ENCODE measurements at places on chromosomes 2 and 18.
A peak's percentile ranks its signal among the peaks of the same experiment; 100 is the strongest.

DNA sequence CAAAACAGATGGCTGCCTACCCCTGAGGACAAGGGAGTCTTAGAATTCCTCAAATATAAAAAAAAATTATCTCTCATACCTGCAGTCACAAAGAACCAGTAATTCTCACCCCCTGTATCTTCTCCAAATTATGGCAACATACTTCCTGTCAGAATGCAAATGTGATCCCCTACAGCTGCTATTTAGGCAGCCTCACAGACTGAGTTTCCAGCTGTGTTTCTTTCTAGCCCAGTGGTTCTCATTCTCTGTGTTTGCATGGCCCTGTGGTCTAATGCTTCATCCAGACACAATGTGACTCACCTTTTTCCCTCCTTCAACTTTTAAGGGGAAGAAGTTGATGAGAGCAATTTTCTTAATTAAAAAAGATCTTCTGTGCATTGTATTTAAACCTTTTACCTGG, 726.3 kb downstream of the TSN start:
- DNase-seq, result no peak

GRCh38 chr2:237742614-237743013, 56.0 kb upstream of the RBM44 start:
- DNase-seq, result no peak

GRCh38 chr18:33717339-33717738, 139.3 kb downstream of the ASXL3 start:
- DNase-seq, result no peak

- DNase-seq, result no peak
Observed at GRCh38 chr2:20415511-20415918, 31.4 kb upstream of the RHOB start.

DNA sequence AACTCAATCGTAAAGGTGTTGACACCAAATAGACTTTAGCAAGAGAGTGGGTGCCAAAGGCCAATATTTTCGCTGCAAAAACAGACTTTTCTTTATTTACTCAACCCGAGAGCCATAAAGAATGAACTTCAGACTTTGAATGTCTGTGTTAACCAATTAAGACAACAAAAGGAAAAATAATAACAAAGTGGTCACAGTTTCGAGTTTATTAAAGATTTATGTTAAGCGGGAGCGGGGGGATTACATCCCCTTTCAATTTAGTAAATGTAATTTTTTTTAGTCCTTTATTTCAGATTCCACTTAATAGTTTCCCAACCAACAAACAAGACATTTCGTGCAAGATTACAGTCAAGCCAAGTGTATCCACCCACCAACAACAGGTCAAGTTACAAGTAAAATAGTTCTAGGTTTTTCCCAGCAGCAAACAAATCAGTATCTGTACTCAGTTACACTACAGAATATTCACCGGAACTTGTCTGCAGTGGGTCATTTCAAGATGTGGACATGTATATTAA, 9.0 kb downstream of the CDH2 start:
- no peak for DNase-seq

DNA sequence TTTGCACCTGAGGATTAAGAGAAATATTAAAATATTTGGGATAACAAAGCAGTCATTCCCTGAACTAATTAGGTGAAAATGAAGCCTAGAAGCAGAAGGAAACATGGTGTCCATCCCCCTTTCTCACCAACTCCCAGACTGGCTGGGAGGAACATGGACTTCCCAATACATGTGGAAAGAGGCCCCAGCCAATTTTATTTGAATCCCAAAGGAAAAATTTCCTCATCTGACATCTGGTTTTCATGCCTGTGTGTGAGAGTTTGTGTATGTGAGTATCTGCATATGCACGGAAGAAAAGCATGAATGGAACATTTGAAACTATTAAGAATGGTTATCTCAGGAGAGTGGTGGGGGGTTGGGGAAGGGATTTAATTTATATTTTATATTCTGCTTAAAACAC, 84.3 kb downstream of the COPS8 start:
- no peak for DNase-seq

GRCh38 chr2:39623917-39624316, 41.8 kb upstream of the TMEM178A start:
- DNase-seq, result peak; percentile 86

DNA sequence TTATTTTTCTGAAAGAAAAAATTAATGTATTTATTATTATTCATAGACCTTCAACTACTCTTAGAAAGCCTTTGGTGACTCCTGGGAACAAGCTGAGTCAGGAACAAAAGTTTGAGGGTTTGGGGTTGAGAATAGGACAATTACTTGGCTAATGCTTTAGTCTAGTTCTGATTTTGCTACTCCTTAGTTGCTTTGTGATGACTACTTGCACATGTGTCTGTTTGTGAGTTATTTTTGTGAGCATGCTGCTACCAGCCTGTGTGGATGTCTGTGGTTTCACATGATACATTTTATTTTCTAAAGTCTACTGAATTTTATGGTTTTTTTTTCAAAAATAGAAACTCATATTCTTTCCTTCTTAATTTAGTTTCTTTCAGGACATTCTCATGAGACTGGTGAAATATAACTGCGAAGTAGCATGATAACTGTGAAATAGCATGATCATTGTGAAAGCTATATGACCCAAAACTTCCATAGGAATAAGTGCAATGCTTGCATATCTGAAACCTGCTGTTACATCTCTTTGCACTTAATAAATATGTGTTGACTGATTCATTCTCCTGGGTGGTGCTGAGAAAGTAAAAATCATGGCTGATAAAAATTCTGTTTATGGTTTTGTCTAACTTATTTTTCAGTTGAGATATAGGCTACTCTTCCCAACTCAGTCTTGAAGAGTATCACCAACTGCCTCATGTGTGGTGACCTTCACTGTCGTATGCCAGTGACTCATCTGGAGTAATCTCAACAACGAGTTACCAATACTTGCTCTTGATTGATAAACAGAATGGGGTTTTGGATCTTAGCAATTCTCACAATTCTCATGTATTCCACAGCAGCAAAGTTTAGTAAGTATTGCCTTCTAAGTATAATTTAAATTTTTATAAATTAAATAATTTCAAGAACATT, 17.9 kb upstream of the IL18R1 start:
- no peak for DNase-seq

- no peak for DNase-seq
Observed at GRCh38 chr2:150783015-150783414, 295.5 kb upstream of the RND3 start.

GRCh38 chr2:216259081-216259480, 113.2 kb downstream of the MARCHF4 start:
- no peak for DNase-seq

GRCh38 chr2:126911111-126911796, 12.6 kb downstream of the TEX51 start:
- DNase-seq, result no peak

- no peak for DNase-seq
Observed at GRCh38 chr2:15980605-15981098, 40.3 kb downstream of the MYCN start.

GRCh38 chr2:188978291-188979081, 4.3 kb downstream of the COL3A1 start:
- no peak for DNase-seq

DNA sequence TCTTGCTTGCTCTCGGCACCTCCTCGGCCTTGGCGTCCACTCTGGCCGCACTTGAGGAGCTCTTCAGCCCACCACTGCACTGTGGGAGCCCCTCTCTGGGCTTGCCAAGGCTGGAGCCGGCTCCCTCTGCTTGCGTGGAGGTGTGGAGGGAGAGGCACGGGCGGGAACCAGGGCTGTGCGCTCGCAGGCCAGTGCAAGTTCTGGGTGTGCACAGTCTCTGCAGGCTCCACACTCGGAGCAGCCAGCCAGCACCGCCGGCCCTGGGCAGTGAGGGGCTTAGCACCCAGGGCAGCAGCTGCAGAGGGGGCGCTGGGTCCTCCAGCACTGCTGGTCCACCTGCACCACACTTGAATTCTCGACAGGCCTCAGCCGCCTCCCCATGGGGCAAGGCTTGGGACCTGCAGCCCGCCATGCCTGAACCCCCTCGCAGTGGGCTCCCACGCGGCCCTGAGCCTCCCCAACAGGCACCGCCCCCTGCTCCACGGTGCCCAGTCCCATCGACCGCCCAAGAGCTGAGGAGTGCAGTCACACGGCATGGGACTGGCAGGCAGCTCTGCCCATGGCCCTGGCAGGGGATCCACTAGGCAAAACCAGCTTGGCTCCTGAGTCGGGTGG, 411.2 kb upstream of the CHAC2 start:
- no peak for DNase-seq

- DNase-seq, result no peak
Observed at GRCh38 chr18:7633171-7633570, 66.1 kb downstream of the PTPRM start.

DNA sequence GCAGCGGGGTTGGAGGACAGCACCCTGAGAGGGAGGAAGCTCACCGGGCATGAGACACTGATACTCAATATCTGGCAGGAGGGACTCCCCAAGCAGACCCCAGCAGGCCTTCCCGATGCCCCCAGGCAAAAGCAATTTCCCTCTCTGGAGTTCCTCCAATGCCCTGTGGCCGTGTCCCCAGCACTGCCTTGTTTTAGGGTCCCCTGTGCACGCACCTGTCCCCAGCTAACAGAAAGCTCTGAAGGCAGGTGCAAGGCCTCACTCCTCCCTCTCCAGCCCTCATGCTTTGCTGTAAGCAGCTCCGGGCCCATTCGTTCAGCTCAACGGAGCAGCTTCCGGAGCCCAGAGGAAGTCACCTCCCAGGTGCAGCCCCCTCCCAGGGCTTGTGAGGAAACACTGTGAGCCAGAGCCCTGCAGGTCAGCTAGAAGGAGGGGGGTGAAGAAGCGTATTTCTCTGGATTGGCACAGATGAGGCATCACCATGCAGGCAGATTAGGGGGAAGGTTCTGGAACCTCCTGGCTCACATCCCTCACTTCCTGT, 50.3 kb upstream of the ID2 start:
- DNase-seq, result no peak

DNA sequence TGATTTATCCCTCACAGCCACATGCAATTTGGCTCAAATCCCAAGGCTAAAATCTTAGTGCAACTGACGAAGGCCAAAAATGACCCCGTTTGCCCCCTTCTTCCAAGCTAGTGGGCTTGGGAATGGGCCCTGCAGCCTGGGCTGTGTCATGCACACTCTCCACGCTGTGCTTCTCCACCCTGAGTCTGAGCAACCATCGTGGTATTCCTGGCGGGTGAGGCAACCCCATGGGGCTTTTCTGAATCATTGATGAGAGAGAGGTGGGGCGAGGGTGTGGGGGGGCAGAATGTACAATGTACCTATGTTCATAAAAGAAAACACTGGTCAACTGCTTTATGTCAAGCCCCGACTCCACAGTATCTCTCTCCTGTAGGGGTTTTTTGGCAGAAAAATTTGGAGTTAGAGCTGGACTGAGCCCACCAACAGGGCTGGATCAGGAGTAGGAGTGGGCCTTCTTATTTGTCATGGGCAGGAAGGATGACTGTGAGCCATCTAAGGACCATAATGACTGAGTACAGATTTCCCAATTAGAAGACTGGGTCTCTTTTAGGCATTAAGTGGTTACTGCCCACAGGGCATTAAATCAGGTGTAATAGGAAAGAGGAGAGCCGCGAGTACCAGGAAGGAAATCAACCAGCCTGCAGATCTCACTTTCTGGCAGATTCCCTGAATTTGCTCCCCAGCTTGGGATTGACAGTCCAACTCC, 8.9 kb downstream of the SULT1C2 start:
- no peak for DNase-seq

DNA sequence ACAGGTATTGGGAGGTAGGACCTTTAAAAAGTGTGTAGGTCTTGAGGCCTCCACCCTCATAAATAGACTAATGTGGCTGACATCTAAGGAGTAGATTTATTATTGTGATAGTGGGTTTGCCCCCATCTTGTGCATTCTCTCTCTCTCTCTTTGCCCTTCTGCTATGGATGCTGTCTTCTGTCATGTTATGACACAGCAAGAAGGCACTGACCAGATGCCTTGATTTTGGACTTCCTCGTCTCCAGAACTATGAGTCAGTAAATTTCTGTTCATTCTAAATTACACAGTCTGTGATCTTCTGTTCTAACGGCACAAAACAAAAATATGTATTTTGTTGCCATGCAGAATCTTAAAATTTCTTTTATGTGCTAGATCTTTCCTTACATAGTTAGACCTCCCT, 66.9 kb downstream of the ATAD2B start:
- DNase-seq, result no peak

DNA sequence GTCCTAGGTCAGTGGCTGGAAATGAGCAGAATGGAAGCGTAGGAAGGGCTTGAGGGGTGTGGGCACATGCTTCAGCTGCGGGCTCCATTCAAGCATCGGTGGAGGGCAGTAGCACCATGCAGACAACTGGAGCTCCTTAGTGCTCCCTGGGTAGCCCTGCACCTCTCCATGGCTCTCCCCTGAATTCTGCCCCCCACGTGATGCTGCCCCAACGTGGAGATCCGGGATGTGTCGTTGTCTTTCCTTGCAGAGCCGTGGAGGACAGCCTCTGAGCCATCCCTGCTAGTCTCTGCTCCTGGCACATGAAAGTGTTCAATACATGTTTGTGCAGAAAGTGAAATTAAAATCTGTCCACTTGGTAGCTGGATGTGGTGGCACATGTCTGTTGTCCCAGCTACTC, 94.5 kb downstream of the SH3RF3 start:
- no peak for DNase-seq

GRCh38 chr2:240466579-240467148, 31.2 kb downstream of the GPC1 start:
- peak; percentile 1 for DNase-seq

DNA sequence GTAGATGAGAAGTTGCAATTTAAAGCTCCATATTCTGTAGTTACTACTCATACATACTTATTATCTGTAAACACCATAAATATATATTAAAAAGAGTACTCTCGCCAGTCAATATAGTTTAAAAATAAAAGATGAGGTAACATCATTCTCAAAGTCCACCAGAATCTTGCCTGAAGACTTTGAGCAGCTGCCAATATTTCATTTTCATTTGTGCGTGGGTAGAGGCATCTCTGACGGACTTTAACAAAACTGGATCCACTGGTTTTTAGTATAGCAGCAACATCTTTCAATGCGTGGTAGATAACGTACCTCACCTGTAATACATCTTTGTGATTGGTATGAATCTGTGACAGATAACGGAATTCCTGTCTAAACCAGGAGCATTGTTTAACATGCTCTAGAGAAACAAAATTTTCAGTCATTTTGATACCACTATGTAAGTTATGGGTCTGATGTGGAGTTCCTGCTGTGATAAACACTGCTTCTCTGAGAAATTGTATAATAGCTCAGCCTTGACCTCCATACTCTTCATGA, 45.0 kb downstream of the WDR75 start:
- DNase-seq, result no peak

DNA sequence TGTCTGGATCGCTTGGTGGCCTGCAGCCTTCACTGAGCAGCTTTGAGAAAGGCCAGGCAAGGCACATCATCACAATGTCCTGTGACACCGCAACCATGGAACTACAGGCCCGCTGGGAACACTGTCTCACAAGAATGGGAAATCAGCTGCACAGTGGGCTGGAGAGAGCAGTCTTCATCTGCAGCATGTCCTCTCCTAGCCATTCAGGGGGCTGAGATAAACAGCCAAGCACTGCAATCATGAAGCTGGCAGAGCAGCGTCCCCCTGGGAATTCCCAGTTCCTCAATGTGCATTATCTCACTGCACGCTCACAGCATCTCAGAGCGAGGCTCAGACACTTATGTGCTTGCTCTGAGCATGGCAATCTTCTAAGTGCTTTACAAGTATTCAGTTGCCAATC, 1.9 kb downstream of the CMPK2 start:
- peak; percentile 8 for DNase-seq

GRCh38 chr2:10035633-10036032, 7.7 kb upstream of the KLF11 start:
- DNase-seq, result no peak

Data from Ammon's horn (tissue), 1 donor.